ENCODE measurements at places on chromosomes 6 and 20.

GRCh38 chr6:107601406-107601805 is 111.5 kb downstream of the SOBP start:
- DNase-seq = no peak

DNA sequence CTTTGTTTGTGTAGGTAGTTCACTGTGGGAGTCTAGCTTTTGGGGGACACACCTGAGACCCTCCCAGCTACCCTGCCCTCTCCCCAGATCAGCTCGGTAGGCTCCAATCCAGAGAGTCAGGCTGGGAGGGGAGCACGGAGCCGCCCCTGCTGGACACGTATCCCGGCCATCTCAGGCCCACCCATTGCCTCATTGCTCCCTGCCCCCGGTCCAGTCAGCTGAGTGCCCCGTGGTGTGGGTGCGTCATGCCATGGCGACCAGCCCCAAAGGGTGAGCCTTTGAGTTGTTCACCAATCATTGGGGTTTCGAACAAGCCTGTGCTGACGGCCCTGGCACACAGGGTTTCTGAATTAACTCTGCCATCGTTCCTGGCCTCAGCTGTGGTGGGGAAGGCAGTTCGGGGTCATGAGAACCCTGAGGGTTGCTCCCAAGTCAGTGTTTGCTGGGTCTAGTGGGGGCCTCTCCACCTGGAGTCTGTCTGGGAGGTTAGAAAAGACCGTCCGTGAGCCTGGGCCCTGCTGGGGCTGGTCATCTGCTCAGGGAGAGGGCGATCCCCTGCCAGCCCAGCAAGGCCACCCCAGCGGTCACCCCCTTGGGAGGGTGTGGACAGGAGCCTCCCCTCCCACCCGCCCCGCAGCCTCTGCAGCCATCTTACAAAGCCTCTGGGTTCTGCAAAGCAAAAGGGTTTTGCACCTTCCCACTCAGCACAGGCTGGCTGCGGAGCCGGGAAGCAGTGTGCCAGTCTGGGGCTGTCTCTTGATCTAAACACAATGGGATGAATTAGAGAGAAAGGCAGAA is 34.5 kb downstream of the NTSR1 start:
- DNase-seq = no peak

DNA sequence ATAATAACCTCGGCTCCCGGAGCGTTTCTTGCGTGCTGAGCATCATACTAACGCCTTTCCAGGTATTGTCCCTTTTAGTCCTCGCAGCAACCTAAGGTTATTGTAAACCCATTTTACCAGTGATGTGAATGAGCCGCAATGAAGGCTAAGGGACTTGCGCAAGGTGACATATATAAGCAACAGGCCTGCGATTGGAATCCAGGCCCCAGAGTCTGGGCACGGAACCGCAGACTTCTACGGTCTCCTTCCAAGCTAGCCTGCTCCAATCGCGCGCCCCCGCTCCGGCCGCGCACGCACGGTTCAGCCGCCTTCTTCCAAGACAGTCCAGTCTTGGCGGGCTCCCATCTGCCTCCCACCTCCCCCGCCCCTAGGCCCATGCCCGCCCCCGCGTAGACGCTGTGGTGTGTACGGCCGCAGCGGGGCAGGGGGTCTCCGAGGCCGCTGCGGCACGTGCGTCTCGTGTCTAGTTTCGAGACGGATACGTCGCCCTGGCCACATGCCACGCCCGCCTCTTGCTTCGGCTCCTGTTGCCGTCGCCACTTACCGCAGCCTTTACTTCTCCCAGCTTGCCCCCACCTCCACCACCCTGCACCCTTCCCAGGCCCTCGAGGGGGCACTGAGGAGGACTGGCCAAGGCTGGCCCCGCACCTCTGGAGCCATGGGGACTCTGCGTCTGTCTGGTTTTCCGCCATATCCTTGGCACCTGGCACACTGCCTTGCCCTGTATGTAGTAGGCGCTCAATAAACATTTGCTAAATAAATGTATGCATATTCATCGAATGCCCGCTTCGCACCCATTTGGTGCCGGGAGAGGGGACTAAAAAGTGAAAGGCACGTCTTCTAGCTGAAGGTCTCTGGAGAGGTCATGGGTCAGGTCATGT is 855 bp upstream of the GFOD1 start:
- no peak for DNase-seq

- DNase-seq = no peak
Measured at GRCh38 chr6:160990847-160991405, 643 bp upstream of the MAP3K4 start.

DNA sequence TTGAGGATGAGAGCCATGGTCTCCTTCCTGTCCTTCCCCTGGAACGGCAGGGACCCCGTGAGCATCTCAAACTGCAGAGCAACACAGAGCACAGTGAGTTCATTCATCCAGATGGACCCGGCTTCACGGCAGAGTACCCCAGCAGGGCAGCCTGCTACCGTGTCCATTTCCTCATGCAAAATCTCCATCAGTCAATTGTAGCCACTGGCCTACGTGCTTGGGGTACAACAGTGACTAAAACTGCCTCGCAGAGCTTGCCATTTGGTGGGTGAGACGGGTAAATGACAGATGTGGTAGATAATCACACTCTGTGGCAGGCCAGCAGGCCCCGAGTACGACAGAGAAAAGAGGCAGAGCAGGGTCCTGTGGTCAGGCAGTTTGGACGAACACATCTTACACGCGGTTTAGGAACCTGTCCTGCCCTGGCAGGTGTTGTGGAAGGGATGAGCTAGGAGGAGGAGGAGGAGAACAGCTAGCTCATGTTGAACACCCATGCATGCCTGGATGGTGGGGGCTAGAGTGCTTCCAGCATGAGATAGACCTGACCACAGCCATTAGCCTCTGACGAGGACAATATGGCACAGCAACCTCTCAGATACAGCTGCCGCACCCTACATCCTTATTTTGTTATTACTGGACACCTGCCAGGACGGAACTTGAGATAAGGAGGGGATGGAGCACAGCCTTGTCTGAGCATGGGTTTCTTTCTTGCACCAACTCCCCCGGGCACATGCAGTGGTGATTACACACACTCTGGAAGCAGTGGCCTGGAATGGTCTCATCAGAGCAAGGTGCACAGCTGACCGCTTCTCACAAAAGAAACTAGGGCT is 95.6 kb downstream of the RAMACL start:
- DNase-seq = peak; percentile 49

DNA sequence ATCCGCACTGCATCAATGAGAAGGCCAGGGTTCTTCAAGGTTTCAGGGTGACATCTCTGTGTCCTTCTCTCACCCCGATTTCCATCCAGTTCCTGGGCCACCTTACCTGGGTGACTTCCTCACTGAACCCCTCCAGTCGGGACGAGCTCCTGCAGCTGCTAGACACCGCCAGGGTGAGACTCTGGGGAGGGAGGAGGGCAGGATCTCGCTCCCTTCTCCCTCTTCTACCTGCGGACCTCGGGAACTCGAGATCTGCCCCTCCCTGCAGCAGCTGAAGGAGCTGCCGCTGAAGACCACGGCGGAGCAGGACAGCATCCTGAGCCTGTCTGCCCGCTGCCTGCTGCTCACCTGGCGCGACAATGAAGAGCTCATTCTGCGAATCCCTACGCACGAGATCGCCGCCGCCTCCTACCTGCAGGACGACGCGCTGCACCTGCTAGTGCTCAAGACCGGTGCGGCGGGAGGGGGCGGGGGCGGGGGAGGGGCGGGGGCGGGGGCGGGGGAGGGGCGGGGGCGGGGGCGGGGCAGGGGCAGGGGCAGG is 7.5 kb downstream of the CCM2L start:
- peak; percentile 90 for DNase-seq

DNA sequence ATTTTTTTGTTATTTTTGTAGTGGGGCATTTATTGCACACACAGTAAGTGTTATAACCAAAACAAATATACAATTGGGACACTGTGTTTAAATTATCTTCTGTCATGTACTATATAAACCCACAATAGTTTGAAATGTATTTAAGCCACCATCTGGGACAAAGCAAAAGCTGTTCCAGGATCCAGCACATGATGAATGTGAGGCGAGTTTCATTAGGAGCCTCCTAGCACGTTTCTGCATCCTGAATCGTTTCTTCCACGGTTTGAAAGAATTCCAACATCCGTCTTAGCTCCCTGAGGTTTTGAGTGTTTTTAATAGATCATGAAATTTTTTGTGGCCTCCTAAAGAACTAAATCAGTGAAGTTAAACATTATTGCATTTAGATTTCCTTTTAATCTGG is 65.8 kb downstream of the EYA4 start:
- DNase-seq = no peak

GRCh38 chr20:6045566-6045965 is 8.3 kb downstream of the LRRN4 start:
- no peak for DNase-seq

DNA sequence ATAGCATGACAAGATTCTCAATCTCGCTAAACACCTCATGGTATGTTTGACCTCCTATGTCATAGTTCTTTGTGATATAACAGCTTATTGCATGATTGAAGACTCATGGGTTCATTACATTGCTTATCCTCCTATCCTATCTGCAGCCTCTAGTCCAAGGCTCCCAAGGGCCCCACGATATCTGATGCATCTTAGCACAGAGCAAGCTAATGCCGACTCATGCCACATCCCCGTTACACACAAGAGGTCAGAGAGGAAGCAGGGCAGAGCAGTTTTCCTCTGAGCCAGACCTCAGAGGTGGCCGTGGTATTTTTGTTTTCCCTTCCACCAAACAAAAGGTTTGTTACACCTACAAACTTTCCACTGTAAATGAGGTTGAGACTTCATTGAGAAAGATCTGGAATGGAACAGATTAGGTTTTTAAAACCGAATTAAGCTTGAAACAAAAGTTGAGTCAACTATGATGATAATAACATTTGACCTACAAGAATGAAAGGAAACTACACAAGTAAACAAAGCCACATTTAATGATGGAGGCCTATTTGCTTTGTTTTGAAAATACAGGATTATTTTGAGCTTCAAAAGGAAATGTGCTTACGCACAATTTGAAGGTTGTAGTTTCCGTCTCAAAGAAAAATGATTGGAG is 133.9 kb upstream of the MYLIP start:
- DNase-seq = no peak

DNA sequence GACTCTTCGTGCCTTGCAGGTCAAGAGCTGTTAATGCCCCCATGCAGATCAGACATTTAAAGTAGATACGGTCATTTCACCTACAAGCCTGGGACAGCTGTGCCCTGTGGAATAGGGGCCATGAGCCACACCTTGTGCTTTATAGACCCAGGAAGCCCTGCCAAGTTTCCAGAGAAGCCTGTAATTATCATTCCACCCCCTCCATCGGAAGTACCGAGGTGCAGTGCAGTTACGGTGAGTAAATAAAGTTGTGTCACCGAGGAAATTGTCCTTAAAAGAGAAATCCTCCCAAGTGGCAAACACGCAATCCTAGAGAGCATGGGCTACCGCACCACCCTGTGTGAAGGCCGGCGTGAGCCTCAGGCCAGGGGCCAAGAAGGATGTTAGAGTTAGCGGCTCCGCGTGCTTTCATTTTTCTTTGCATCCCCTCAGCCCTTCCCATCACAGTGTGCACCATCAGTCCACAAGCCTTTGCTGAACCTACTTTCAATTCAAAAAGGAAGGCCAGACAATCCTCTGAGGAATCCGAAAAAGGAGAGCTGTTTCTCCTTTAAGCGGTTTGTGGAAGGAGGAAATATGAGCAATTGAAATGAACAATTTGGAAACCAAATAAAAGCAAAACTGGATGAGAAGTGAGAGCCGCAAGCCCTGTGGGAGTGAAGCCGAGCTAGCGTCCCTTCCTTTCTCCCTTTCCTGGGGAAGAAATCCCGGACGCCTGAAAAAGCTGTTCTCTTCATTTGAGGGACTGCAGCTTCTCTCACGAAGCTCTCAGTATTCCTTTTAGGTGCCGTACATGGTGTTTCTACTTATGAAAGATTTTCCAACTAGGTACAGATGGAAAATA is 183.3 kb upstream of the PDE10A start:
- no peak for DNase-seq

DNA sequence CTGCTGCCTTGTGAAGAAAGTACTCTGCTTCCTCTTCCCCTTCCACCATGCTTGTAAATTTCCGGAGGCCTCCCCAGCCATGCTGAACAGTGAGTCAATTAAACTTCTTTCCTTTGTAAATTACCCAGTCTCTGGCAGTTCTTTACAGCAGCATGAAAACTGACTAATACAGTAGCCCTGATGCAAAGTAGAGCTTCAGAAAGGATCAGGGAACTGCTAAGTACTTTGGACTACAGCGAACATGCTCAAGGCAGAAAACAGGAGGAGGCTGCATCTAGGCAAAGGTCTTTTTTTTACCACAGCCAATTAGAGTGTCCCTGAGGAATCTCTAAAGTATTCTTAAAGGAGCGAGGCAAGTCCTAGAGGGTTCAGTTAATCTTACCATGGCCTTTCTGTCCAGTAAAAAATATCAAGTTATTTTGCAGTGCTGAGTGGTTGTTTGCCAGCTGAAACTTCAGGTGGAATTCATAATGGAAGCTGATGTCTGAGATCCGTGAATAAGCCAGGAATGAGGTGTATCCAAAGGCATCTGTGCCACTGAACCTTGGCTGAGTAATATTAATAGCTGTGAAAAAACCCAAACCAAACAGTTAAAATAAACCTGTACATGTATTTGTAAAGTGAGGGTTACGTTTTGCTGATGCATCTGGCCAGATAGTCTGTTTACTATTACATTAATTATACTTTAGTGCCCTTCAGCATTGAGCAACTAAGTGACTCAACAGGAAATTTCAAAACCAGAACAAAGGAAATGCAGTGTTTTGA is 170.4 kb downstream of the PHF3 start:
- DNase-seq = no peak

- DNase-seq = no peak
Measured at GRCh38 chr20:2002365-2002764, 8.5 kb upstream of the PDYN start.

DNA sequence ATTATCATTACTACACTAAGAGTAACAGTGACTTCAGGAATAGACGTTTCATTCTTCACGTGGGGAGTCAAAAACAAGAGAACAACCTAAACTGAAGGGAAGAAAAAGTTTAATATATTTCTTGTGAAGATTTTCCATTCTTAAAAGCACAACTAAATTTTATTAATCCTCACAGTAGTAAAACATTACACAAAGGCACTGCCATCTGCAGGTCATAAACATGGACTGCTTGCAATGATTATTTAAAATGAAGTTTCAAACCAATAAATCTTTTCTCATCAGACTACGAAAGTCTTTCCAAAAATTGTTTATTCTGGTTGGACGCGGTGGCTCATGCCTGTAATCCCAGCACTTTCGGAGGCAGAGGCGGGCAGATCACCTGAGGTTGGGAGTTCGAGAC is 2.6 kb downstream of the NCOA5 start:
- DNase-seq = no peak

Measured in NCI-H1436 (cell line).